ENCODE measurements at places on chromosomes 1 and 21.

DNA sequence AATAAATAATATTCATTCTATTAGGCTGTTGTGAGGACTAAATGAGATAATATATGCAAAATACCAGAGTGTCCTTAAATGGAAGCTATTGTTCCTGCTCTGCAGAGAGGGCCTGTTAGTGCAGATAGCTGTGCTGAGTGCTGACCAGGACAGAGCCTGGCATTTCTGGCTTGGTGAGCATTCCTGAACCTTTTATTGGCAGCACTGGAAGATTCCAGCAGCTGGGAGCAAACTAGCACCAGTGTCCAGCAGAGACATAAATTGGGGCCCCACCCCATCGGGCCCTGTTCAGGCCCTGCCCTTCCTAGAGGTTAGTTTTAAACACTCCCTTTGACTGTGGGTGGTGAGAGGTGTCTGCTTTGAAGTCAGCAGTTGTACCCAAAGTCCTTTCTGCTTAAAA is 85.9 kb upstream of the GADD45A start:
- no peak for DNase-seq

DNA sequence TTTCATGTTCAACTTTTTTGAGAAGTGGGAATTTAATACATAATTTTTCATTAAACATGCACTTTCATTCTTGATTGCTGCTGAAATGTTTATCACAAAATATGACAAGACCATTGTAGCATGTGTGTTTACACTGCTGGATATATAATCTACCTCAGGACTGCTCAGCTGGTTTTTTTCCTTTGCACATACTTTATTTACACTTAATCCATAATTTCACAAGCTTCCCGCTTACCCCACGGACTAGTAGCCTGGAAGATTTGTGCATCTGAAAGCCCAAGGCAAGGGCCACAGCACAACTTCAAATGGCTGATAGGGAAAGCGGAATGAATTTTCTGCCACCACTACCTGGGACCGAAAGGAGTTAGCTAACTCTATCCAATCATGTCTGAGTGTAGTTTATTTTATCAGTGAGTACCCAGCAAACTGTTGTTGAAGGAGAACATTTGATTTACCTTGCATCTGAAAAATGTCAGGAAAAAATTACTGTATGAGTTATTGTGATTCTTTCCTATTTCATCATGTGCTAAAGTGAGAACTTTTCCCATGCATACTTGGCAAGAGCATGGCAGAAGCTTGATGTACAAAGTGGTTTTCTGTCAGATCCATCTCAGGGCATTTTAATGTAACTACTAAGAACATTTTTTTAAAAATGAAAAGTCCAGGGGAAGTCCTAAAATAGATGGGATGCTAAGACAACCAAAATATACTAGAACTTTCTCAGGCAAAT is 558.2 kb upstream of the USP24 start:
- DNase-seq: no peak

GRCh38 chr21:15731243-15731613 is 1.4 kb downstream of the USP25 start:
- no peak for DNase-seq

- peak; percentile 32 for DNase-seq
Observed at GRCh38 chr1:62841587-62842169, 57.7 kb downstream of the ATG4C start.

- DNase-seq: no peak
Observed at GRCh38 chr1:184416946-184417345, 30.1 kb downstream of the C1orf21 start.

DNA sequence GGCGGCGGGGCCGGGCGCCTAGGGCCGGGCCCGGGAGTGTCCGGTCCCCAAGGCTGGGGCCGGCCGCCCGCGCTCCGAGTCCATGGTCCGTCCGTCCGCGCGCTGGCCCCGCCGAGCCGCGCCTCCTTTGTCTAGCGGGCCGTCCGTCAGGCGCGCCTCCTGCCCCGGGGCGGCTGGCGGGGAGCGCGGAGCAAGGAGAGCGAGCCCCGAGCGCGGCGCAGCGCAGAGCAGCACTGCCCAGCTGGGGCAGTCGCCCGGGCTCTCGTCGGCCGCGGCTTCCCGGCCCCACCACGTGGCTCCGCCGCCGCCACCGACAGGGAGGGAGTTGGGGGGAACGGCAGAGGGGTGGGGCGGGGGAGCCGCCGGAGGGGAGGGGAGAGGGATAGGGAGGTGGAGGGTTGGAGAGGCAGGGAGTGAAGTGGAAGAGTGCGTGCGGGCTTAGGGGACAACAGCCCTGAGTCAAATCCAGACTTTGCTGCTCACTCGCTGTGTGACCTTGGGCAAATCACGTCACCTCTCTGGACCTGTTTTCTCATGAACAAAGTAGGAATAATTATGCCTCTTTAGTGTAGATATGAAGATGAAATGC is at the start of gene NKAIN1:
NKAIN1 (minus strand) TSS at position 235 of the 589 bp plus-strand sequence. CDS start 340 bp downstream, outside the sequence.
- DNase-seq: no peak

GRCh38 chr21:44874240-44874496 is 678 bp upstream of the PTTG1IP start:
- no peak for DNase-seq

- DNase-seq: no peak
Observed at GRCh38 chr21:42013376-42013775, 3.2 kb upstream of the ZBTB21 start.

DNA sequence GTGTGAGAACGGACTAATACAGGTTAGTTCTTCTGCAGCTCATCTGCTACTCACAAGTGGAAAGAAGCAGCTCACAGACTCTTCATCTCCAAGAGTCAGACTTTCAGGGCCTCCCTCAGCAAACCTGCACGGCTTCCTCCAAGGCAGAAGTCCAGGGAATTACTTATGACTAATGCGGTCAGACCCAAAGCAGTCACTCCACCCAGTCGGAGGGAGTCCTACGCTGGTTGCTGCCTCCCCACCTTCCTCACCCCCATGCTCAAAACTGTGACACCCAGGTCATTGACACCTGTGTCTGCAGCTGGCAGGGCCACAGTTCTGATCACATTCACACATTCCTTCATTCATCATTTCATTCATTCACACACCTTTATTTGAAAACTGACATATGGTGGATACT is 38.4 kb upstream of the PRDM2 start:
- no peak for DNase-seq

Data from HFF-Myc (cell line).